ENCODE measurements at places on chromosomes 3 and 15.

DNA sequence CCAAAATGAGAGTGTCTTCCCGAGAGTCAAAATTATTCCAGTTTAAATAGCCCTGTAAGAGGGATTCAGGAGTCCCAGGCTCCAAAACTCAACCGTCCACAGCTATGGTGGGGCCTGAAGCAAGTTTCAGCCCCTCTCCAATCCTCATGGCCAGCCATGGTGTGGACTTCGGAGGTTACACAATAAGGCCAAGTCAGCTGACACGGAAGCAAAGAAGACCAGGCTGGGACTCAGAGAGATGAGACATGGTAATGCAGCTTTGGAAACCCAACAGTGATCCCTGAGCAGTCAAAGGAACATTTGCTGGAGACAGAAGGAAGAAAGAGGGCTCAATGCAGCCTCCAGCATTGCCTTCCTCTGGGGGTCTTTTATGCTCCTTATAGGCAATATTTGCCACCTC is 324.6 kb upstream of the TLE3 start:
- DNase-seq, result no peak

GRCh38 chr3:62011666-62012065 is 361.7 kb downstream of the FEZF2 start:
- DNase-seq, result no peak

DNA sequence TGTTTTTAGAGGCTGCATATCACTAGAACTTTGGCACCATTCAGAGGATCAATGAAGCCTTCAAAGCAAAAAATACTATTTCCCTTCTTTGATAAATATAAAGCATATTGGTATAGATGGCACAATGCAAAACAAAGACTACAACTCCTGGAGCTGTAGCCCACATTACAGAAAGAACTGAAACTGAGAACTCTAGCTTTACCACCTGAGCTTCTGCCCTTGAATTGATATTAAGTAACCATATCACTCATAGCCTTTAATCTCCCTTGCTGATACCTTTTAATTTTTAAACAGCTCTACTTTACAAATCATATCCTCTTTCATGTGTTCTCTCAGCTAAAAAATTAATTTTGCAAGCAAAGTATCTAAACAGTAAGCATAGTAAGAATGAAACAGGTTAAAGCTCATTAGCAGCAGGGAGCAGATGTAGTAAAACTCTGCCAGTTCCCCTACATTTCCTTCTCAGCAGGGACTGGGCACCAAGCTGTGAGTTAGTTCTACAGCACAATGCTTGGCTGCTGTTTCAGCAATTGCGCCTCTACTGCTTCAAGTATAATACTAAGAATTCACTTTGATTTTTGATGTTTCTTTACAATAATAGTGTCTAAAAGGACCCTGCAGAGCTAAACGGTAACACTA is 97.9 kb upstream of the NANOGP8 start:
- no peak for DNase-seq

DNA sequence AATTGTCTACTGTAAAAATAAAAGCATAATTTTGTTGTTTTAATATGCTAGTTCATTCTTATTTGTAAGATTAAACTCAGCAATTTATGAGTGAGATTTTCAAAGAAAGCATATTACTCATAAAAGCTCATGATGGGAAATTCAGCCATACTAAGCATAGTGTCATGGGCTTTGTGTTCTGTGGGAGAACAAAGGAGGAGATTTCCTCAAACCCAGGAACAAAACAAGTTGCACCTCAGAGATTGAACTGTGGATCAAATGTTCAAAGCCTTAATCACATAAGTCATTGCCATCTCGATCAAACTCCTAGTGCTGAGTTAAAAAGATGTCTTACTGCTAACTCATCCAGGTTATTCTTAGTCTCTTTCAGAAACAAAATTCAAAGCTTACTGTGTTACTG is 85.6 kb upstream of the PDZRN3 start:
- no peak for DNase-seq

- peak; percentile 79 for DNase-seq
Observed at GRCh38 chr3:108180194-108180593, 42.0 kb downstream of the IFT57 start.

DNA sequence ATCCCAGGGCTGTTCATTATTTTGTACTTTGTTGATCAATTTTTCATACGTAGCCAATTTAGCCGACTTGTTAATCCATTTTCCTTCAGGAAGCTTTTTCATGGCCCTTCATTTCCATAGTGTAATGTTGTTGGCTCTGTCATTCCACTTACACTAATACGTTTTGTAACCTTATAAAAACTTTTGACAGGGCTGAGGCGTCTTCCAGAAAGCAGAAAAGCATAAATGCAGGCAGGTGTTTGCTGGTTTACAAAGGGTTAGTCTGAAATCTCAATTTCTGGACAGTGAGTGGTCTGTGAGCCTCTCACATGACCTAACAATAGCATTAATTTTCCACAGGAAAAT is 444.0 kb downstream of the OTOL1 start:
- no peak for DNase-seq

GRCh38 chr15:90957031-90957790 is 2.5 kb downstream of the RCCD1 start:
- DNase-seq, result peak; percentile 49

DNA sequence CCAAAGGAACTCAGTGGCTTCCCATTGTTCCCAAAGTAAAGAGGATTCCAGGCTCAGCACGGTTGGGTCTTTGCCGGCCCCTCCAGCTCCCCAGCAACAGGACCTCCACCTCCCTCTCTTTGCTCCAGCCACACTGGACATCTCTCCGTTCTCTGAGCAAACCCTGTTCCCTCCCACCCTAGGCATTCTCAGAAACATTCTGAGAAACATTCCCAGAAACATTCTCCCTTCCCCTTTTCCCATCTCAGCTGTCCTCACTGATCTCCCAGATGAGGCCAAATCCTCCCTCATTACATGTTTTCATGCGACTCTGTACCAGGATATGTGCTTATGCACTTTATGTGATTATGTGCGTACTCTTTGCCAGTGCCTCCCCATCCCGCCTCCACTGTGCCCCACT is 14.1 kb downstream of the CCDC33 start:
- DNase-seq, result no peak

GRCh38 chr15:33149919-33150318 is 44.6 kb downstream of the FMN1 start:
- peak; percentile 18 for DNase-seq
